ENCODE measurements at places on chromosomes 2 and 18. TPM values are rescaled to one million over a fixed set of nuclear protein-coding genes. Genes with fewer than 3 reads are reported as not detected.

The COLEC12 gene
- total RNA-seq, result not detected

The FAM228B gene
- total RNA-seq, result 3.2 TPM

The CABYR gene
- total RNA-seq, result 1.3 TPM

The CCDC141 gene
- total RNA-seq, result 2.1 TPM

The SKOR2 gene
- total RNA-seq, result not detected

The SERPINB10 gene
- not detected for total RNA-seq

The CFC1 gene
- total RNA-seq, result not detected

The IAH1 gene
- total RNA-seq, result 76.0 TPM

The DSG3 gene
- total RNA-seq, result not detected

The ANKRD23 gene
- 8.4 TPM for total RNA-seq

The LBX2 gene
- 0.36 TPM for total RNA-seq

The CHRND gene
- not detected for total RNA-seq

The TCF23 gene
- not detected for total RNA-seq

The HOXD1 gene
- not detected for total RNA-seq

The DSG4 gene
- total RNA-seq, result not detected

The DPP4 gene
- total RNA-seq, result 65.4 TPM

The FNDC4 gene
- not detected for total RNA-seq

The ACTR3 gene
- total RNA-seq, result 452 TPM

The IL36G gene
- total RNA-seq, result not detected

The INPP4A gene
- total RNA-seq, result 45.0 TPM

The STPG4 gene
- 0.16 TPM for total RNA-seq

The CXCR1 gene
- not detected for total RNA-seq

The RAB6C gene
- not detected for total RNA-seq

The ERBB4 gene
- not detected for total RNA-seq

The AQP12A gene
- total RNA-seq, result not detected

The SCLY gene
- total RNA-seq, result 109 TPM

The ZNF519 gene
- total RNA-seq, result 20.9 TPM

All from activated CD4-positive, alpha-beta T cell treated with anti-CD3 and anti-CD28 coated beads, Interleukin-2, amount 10 ng/mL, durations not matched to agents 24 days and 14 days (primary cell).